ENCODE measurements at places on chromosomes 13 and 19.

- DNase-seq = no peak
Observed at GRCh38 chr13:25608181-25608580, 236.4 kb downstream of the ATP8A2 start.

GRCh38 chr19:3346677-3347353 is 19.6 kb upstream of the NFIC start:
- peak; percentile 97 for DNase-seq

- DNase-seq = no peak
Observed at GRCh38 chr13:59898066-59898465, 265.7 kb downstream of the DIAPH3 start.

DNA sequence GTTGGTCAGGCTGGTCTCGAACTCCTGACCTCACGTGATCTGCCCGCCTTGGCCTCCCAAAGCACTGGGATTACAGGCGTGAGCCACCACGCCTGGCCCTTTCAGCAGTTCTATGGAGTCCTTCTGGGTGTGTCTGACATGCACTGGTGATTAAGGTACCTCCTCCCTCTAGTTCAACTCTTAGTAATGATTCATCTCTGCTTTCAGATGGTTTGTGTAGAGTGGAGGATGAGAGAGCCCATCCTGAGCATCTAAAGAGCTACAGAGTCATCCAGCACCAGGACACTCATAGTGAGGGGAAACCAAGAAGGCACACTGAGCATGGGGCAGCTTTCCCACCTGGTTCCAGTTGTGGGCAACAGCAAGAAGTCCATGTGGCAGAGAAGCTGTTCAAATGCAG is 8.2 kb downstream of the ZNF584 start:
- DNase-seq = no peak

- no peak for DNase-seq
Observed at GRCh38 chr13:49353908-49354307, 90.0 kb downstream of the CAB39L start.

- no peak for DNase-seq
Observed at GRCh38 chr19:17121736-17122293, 46.2 kb downstream of the MYO9B start.

GRCh38 chr19:45865269-45865948 is 1.3 kb downstream of the FOXA3 start:
- peak; percentile 50 for DNase-seq

DNA sequence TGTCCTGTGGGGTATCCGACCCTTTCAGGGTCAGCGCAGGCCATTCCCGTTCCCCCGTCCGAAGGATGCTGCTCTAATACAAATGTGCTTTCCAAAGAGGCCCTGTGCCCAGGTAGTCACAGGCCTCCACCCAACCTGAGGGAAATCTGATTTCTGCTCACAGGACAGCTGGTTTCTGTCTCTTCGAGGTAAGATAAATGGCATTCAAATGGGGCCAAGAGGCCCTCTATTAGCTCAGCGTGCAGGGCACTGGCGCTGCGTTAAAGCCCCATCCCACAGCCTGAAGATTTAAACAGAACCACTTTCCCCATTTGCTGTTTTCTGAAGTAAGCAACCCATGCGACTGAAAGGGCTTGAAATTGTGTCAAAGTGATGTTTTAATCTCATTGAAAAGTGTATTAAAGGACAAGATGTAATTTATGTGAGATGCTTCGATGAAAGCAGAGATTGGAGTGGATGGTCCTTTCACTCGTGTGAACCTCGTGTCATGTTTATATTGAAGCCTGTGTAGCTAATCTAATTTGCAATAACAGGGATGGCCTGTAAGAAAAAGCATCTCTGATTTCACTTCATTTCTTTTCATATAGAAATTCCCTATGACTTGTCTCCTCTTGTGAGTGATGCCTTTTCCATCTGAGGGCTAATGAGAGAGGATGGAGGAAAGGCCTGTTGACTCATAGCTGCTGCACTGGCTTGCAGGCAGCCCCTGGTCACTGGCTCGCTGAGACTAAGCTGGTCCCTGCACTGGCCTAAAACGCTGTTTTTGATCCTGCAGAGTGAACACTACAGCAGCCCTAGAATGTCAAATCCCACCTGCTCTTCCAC is 7.3 kb upstream of the SOX1 start:
- no peak for DNase-seq

DNA sequence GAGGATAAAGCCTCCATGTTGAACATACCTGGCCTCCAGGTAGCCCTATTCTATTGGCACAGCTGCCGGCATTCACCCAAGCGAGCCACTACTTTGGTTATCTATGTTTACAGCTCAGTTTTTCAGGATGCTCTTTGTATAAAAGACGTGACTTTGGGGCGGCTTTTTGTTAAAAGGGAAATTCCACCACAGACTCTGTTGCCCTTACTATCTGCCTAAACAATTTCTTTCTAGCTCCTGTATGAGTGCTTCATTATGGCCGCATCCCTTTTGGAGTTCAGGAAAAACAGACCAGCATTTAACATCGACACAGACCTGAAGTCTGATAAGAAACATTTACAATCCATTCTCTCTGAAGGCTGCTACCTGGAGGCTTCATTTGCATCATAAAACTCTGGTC is 9.1 kb upstream of the IGSF23 start:
- DNase-seq = no peak

DNA sequence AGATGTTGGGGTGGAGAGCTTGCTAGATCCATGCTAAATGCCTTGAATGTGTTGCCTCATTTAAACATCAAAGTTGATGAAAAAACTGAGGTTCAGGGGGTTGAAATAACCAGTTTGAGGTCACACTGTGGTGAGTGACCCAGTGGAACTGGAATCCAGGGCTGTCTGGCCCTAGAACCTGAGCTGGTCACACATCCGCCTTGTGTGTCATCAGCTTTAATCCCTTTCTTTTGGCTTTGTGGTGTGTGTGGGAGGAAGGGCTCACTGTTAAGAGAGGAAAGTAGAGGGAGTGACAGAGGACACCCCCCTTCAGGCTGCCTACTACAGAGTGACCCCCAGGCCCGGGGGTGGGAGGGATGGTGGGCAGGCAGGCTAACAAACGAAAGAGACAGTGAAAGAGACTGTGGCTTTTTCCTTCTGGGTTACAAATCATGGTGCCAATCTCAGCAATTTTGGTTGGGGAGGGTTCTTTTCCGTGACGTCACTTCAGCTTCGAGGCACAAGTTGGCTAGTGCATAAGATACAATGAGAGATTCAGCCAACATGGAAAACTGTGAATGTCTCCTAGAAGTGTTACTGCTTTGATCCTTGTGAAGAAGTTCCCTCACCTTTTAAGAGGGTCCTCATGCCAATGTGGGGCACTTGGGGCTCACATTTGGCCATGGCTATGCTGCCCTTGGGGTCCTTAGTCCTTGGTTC is 164.9 kb downstream of the DLEU7 start:
- DNase-seq = no peak

- DNase-seq = no peak
Observed at GRCh38 chr19:33240181-33240771, 14.6 kb upstream of the SLC7A10 start.

GRCh38 chr13:114022876-114023275 is 49.0 kb upstream of the C13orf46 start:
- no peak for DNase-seq

DNA sequence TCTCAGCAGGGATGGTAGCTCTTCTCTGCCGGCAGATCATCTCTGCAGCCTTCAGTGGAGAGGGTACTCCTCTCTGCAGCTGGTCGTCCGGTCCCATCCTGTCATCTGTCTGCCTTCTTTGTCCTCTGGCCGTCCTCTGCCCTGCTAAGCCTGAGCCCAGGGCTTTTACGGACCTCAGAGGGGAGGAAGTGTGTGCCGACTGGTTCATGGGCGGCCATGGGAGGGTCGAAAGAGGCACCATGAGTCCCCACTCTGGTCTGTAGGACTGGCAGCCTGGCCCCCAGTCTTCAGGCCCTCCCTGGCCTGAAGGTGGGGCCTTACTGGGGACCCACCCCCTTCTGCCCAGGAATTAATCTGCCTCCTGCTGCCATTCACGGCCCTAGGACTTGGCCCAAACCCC is 4.0 kb downstream of the ZNF554 start:
- DNase-seq = no peak

- no peak for DNase-seq
Observed at GRCh38 chr13:114005206-114005724, 31.4 kb upstream of the C13orf46 start.

DNA sequence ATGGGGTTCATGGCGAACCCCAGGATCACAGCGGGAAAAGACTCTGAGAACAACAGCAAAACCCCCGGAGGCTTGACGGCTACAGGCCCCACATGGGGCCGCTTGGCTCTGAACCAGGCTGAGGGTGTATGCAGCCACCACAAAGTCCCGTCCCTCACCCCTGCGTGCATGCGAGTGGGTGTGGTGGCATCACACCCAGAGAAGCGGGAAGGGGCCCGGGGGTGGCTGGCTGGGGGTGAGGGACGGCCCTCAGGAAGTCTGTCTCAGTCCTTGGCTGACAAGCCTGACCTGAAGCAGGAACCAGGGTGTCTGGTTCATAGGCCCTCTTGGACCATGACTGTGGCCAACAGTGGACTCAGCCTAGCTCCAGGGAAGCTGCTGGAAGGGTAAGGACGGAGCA is 34.2 kb downstream of the CEBPG start:
- DNase-seq = no peak

DNA sequence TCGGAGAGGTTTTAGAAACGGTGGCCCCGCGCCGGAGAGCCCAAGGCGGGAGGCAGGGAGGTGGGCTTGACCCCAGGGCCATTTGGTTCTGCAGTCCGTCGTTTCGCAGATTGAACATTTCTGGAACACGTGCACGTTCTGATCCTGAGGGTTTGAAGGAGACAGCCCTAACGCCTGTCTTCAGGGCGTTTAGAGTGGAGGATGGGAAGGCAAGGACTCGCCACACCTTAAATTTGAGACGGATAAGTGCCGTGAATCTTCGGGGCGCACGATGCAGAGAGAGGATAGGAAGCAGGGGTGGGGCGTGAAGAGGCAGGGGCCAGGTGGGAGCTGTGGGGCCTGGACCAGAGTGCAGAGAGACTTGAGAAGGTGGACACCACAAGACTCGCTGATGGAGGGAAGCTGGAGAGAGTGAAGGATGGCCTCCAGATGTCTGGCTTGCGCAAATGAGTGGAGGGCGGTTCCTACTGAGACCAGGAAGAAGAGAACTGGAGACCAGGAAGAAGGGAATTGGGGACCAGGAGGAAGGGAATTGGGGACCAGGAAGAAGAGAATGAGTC is 804 bp upstream of the MIER2 start:
- DNase-seq = no peak

DNA sequence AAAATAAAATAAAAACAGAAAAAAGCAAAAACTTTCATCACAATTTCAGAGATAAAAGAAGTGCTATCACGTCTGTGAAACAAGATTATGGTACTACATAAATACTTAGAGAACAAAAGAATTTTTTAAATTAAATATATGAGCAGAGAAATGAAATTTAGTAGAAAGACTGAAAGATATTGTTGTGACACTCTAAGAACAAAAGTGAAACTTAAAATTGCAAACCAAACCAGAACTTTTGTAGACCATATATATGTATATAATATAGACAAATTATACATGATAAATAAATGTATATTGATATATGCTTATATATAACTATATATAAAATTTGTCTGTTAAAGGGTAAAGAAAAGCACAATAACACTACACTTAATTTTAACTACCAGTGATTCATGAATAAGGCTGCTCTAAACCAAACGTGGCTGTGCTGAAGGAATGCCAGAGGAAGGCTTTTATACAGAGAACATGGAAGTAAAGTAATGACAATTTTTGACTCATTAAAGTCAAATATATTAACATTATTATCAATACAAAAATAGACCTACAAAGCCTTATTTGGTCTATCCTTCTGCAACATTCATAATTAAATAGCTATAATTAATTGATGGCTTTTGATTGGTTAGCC is 1516.7 kb upstream of the PCDH20 start:
- DNase-seq = no peak

DNA sequence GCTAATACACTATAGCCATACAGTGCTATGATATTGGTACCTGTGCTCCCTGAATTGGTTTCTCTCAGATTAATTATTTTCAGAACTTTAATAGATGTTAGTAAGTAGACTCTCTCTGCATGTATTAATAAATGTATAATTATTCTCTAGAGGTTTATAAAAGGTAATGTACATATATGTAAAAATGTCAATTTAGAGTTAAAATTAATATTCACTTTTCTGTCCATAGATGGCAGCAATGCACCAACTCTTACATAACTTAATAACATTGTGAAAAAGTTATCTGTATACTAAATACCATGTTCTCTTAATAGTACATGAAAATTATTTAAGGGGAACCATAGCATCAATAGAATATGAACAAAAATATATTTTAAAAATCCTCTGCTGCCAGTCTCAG is 515.0 kb upstream of the KLHL1 start:
- no peak for DNase-seq

- no peak for DNase-seq
Observed at GRCh38 chr13:46839399-46839798, 42.4 kb upstream of the ESD start.

DNA sequence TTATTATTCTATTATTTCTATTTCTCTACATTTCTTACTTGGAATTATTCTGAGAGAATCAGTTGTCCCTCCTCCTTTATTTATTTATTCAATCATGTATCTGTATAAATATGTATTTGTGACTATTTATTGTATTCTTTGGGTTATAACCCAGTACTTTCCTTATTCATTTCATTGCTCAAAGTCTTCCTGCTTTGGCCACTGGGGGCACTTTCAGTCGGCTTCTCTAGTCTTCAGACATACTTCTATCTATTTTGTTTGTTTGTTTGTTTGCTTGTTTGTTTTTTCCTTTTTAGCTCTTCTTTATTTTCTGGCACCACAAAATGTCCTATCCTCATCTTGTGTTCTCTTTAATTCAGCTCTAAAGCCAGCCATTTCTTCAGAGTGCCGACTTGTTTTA is 260.4 kb downstream of the NALCN start:
- DNase-seq = no peak

- DNase-seq = no peak
Observed at GRCh38 chr19:29836409-29836825, 24.6 kb downstream of the CCNE1 start.

DNA sequence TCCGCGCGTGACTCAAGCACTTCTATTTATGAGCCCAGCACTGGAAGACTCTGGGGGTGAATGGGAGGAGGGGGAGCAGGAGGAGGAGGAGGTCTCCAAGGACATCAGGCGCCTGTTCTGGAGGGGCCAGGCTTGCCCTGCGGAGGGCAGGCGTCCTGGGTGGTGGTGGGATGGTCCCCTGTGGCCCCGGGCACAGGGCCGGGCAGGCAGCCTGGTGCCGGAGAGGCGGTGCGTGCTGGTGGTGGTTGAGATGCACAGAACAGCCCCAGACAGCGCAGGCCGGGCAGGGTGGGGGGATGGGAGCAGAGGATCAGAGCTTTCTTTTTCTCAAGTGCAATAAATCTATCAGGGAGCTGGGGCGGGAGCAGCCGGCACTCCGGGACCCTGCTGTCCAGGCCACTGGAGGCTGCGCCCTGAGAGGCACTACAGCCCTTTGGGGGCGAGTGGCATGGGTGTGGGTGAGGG is 14.0 kb downstream of the NKPD1 start:
- DNase-seq = no peak

- DNase-seq = no peak
Observed at GRCh38 chr13:106700439-106700838, 132.5 kb upstream of the ARGLU1 start.

DNA sequence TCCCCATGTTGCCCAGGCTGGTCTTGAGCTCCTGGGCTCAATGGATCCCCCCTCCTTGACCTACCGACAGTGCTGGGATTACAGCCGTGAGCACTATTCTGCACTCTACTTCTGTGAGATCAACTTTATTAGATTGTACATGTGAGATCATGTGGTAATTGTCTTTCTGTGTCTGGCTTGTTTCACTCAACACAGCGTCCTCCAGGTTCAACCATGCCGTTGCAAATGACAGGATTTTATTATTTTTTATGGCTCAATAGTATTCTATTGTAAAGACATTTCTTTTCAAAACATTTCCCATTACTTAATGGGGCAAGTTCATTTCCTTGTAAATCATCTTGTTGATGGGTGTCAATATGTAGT is 1.5 kb upstream of the OBI1 start:
- no peak for DNase-seq

- DNase-seq = no peak
Observed at GRCh38 chr13:26095338-26095737, 43.5 kb upstream of the SHISA2 start.

Data from body of pancreas (tissue), 4 donors.